GM23338 (cell line): ENCODE measurements at places on chromosomes 3 and 15.

- DNase-seq = no peak
Observed at GRCh38 chr3:11558411-11558903, 85.3 kb downstream of the VGLL4 start.

DNA sequence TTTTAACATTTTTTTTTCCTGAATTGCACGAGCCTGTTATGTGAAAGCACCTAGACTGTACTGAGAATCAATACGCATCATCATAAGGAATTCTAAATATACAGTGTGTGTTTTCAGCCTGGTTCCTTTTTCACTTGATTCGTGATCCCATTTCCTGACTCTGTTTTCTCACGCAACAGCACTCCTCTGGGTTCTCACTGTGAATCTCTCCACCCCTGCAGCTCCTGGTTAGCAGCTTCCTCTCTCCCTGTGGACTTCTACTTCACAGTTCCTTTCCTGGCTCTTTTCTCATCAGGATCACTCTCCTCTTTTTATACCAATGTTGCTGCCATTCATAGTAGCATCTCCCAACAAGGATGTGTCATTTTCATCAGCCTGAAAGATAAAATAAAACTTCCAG is 297.2 kb downstream of the CADM2 start:
- peak; percentile 11 for DNase-seq

GRCh38 chr3:149473357-149474249 is 894 bp upstream of the TM4SF4 start:
- DNase-seq = peak; percentile 32

DNA sequence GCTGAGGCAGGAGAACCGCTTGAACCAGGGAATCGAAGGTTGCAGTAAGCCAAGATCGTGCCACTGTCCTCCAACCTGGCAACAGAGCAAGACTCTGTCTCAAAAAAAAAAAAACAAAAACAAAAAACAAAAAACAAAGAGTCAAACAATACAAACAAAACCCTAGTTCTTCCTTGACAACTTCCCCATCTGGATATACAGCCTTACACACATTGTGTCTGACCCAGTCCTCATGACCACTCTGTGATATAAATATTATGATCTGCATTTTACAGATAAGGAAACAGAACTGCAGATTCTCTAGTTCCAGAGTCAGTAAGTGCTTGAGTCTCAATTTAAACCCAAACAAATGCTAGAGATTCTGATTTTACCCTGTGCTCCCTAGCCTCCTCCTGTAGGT is 4.8 kb upstream of the ESYT3 start:
- DNase-seq = no peak

- no peak for DNase-seq
Observed at GRCh38 chr3:62774221-62774620, 101.0 kb downstream of the CADPS start.

DNA sequence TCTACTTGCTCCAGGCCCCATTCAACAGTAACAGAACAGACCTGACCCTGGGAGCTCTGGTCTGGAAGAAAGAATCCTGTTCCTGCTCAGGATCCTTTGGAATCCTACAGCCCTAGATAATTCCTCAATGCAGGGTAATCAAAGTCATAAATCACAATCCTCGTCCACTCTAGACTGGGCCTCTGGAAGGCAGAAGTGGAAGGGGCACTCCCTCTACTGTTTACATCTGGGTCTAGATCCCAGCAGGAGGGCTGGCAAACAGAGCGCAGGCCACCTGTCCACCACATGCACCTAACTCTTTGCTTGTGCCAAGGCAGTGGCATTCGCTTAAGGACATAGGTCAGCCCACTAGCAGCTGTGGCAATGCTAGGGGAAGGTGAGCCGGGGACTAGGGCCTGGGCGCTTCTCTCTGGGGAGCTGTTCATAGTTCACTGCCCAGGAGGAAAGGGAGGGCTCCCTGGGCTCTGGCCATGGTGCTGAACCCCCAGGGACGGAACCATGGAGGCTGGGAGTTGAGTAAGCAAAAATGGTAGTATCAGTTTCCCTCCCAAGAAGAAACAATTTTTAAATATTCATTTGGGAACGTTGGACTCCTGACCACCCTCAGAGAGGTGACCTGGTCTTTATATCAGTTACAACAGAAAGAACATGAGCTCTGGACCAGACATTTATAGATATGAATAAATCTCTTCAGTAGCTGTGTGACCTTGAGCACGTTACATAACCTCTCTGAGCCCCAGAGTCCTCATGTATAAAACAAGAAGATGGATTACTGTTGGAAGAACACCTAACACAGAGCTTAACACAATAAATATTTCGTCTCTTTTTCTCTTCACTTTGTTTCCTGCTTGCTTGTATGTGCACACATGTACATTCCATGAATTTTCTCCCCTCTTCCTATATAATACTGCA is 90.2 kb downstream of the NTRK3 start:
- DNase-seq = peak; percentile 64

- DNase-seq = no peak
Observed at GRCh38 chr3:193051314-193051713, 133.7 kb upstream of the MB21D2 start.
